Activated T-helper 9 cell treated with anti-CD3 and anti-CD28 coated beads, Interleukin-2, amount 50 U/mL, for 16 hours (primary cell): ENCODE measurements at places on chromosomes 5 and 9.
A peak's percentile ranks its signal among the peaks of the same experiment; 100 is the strongest.

GRCh38 chr9:7081065-7081600, 323.4 kb downstream of the KDM4C start:
- no peak for DNase-seq

GRCh38 chr9:72817413-72817812, 135.4 kb downstream of the ALDH1A1 start:
- no peak for DNase-seq

GRCh38 chr5:22928821-22929482, 75.8 kb upstream of the CDH12 start:
- DNase-seq = no peak

DNA sequence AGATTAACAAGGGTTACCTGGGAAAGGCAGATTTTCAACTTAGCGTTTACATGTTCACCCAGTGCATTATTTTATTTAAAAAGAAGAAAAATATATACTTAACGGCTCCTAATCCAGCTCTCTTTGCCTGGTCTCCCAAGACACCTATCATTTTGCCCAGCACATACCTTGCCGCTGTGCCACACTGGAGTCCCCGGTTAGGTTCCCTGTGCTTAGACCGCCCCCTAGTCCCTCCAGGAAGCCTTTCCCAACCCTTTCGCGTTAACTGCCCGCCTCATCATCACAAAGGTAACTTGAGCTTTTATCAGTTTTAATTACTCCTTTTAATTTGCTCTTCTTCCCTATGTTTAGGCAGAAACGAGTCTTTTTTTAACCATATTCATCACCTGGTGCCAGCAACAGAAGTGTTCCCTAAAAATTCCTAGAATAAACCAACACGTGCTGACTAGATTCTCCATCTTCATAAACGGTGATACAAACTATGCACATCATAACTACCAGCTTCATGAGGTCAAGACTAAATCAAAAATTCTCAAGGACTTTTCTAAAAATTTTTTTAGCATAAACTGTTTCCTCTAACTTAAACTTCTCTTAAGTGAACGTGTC, 19.7 kb downstream of the DNAJA1 start:
- no peak for DNase-seq

GRCh38 chr9:94757158-94757557, 30.7 kb downstream of the AOPEP start:
- no peak for DNase-seq

- DNase-seq = no peak
Observed at GRCh38 chr9:126488310-126488709, 125.4 kb upstream of the LMX1B start.

DNA sequence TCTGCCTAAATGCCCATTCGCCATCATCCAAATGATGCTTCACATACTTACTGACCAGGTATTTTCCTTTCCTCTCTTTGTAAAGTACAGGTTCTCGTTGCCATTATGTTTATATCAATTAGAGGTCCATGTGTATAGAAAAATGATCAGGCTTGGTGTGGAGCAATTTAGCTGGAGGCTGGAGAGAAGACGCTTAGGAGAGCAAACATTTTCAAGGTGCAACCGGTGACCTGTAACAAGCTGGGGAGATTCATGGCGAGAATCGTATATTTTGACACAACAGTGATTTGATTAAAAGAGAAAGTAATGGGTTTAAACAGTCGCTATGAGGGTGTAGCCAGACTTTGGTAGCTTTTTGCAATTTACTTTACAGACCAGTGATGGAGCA, 170.9 kb upstream of the TBCA start:
- no peak for DNase-seq

DNA sequence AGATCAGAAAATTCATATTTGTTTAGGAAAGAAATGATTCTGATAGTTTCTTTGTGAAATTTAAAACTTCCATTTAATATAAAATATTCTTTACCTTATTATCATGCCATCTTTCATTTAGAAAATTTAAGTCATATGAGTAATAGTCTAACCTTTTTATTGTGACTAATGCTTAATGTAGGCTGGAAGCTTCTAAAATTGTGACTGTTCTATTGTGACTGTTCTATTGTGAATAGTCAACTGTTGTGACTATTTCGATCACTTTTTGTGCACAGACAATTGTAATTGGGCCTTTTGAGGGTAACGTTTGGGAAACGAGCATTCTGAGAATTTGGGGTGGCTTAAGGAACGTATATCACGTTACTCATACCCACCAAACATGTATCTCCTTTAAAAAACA, 100.0 kb downstream of the PARP8 start:
- no peak for DNase-seq

GRCh38 chr5:159095866-159096242, 3.9 kb downstream of the EBF1 start:
- DNase-seq = no peak

DNA sequence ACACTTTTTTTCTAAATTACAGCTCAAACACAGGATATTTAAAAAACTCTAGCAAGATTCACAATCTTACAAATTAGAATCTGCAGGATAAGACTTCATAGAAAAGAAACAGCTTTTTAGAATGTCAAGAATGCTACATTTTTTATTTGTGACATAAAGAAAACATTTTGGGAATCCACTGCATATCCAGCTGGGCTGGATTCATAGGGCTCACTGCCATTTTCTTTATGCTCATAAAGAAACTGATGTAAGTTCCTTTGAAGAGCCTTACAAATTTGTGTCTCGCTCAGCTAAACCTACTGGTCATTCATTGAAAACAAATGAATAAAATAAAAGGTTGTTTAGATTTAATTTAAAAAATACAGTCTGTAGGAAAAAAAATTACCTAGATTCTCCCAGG, 332.3 kb downstream of the TRPM3 start:
- DNase-seq = no peak

- DNase-seq = no peak
Observed at GRCh38 chr5:71632168-71632567, 45.0 kb downstream of the MCCC2 start.

GRCh38 chr9:136712690-136713544, 545 bp downstream of the DIPK1B start:
- no peak for DNase-seq

GRCh38 chr9:5848372-5848882, 15.5 kb upstream of the ERMP1 start:
- no peak for DNase-seq

DNA sequence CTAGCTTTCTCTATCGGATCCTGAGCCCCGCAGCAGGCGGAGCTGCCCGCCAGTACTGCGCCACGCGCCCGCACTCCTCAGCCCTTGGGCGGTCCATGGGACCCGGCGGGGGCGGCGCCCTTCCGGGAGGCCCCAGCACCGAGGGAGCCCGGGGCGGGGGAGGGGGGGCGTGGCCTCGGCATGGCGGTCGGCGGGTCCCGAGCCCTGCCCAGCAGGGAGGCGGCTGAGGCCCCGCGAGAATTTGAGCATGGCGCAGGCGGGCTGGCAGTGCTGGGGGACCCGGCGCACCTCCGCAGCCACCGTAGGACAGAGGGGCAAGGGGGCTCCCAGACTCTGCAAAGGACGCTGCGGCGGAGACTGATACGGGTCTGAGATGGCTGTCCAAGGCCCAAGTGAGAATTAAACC, 6.8 kb downstream of the ZDHHC11B start:
- no peak for DNase-seq

DNA sequence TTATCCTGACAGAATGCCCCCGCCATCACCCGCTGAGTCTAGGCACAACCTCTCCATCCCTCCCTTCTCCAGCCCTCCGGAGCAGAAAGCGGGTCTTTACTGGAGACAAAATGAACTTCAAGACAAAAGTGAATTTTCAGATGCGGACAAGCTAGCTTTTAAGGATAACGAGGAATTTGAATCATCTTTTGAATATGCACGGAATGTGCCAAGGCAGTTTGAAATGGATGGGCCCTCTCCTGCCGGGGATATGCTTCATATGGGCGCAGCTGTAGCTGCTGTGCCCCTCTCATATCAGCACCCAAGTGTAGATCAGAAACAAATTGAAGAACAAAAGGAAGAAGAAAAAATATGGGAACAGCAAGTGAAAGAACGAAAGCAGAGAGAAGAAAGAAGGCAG, 37.5 kb downstream of the CPLANE1 start:
- DNase-seq = no peak

DNA sequence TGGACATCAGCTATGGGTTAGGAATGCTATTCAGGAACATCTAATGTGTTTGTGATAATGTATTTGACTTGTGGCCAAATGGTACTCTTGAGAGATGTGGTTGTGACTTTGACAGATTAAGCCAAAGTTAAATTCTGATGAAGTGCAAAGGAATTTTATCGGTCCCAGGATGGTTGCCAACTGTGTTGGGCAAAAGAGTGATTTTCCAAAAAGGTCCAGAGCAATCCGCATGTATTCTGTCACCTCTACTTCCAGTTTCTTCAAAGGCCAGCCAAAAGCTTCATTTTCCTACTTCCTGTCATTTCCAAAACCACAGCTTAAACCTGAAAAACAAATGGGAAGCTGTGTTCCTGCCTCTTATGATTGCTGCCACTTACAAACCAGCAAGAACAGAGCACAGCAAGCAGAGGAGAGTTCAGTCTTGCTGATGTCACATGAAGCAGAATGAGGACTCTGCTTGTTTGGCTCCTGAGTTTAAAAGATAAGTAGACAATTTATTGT, 59.8 kb downstream of the MARCHF3 start:
- DNase-seq = no peak

- DNase-seq = no peak
Observed at GRCh38 chr9:136667940-136668760, 5.4 kb downstream of the EGFL7 start.

DNA sequence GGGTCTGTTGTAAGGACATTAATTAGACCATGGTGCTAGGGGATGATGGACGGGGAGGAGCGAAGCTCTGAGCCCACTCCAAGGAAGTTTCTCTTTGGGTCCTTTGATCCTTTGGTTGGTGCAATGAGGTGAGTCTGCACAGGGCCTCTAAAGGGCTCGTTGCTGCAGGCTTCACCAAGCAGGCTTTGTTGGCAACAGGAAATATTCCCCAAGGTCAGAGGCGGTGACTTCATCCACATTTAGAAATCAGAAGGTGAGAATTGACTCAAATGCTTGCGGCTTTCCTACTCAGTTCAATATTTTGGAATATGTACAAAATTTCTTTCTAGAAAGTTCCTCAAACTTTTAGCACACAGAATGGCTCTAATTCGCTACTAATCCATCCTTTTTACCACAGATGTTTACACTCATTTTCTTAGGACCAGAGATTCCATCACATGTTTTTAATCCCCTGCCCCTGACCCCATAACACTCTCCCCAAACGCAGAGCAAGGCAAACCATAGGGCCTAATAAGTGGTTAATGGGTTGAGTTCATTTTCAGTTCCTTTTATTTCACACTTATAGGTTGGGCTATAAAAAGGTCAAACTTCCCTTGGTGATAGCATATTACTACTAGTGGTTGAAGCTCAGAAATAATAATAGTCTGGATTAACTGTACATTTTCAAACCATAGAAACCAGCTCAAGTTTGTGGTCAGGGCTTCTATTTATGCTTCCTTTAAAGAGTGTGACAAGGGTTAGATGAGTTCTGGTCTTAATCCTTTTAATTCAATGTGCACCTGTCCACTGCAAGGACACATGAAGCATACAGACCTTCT, 37.3 kb upstream of the TMEM252 start:
- DNase-seq = no peak

DNA sequence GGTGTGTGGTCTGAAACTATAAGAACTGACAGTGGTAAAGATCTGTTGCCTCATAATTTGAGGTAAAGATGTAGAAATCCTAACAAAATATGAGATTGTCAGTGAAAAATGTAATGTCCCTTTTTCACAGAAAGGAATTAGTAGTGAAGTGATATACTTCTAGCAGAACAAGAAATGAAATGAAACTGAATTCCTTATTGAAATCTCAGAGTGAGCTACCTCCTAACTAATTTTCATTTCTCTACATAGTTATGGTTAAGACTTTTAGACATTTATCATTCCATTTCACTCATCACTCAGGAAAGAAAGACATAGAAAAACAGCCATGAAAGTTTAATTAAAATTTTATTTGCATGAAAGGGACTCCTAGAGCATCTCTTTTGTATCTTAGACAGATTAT, 48.7 kb downstream of the TMEM174 start:
- no peak for DNase-seq

GRCh38 chr9:72623156-72623555, 101.7 kb downstream of the TMC1 start:
- DNase-seq = no peak

- peak; percentile 35 for DNase-seq
Observed at GRCh38 chr9:36470643-36471290, 70.7 kb upstream of the RNF38 start.

GRCh38 chr5:56620903-56621677, 194.3 kb upstream of the MAP3K1 start:
- no peak for DNase-seq

DNA sequence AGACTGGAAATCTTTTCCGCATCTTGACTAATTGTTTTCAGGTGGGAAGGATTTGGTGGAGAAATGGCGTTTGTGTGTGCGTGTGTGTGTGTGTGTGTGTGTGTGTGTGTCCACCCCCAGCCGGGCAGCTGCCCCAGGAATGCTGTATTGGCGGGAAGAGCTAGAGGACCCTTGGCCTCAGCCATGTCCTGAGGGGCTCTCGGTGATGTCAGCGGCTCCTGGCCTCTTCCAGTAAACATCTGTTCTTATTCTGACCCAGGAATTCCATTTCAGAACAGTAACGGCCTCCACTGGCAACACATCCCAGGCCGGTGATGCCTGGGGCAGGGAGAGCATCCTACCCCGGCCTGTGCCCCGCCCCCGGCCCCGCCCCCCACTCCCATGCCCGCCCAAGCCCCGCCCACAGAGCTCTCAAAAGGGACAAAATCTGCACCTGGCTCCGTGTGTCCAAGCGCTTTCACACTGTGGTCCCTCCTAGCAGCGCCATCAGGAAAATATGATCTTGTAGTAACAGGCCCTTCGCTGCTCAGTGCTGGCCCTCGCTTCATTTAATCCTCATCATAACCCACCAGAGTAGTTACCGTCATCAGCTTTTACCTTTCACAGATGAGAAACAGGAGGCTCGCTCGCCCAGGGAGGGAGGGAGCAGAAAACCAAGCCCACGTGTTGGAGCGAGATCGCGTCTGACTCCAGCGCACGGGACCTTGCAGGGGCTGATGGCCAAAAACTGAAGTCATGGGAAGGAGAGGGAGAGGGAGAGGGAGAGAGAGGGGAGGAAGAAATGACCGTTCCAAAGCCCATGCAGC, 18.9 kb downstream of the ADAMTS2 start:
- DNase-seq = no peak

DNA sequence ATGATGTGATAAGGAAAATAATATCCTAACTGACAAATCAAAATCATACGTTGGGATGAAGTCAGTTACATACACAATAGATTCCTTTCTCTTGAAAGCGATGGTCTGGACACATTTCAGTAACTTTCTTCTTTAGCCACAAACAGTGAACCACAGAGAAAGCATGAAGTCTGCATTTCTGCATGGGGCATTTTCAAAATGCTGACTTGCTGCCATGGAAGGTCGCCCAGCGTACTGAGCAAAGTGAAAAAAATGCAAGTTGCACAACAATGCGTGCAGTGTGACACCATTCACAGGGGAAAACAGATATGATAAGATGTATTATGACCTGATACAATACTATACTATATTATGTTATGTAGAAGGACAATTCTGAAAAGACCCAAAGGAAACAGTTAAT, 146.3 kb downstream of the SNX18 start:
- DNase-seq = no peak
